Hippocampal formation (tissue), 2 donors: ENCODE measurements at places on chromosomes 4 and X.

GRCh38 chr4:132114885-132115284 lies 1034.2 kb upstream of the PCDH10 start:
- DNase-seq = no peak

DNA sequence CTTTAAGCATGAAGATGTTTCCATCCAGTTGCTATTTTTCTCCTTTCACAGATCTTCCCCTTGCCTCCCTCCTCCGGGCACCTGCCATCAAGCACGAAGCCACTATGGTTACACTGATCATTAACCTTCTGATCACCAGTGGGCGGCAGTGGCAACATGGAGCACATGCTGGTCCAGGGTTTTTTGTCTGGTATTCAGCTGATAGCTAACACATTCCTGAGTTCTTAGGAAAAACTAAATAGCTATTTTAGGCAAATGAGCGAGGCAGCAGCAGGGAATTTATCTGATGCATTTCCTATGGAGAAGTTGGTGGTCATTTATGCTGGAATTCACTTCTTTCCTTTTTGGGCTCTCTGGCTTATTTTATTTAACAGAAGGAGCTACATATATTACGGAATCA lies 22.9 kb downstream of the SHISA3 start:
- no peak for DNase-seq

GRCh38 chr4:54517781-54518444 lies 139.8 kb upstream of the KIT start:
- no peak for DNase-seq

DNA sequence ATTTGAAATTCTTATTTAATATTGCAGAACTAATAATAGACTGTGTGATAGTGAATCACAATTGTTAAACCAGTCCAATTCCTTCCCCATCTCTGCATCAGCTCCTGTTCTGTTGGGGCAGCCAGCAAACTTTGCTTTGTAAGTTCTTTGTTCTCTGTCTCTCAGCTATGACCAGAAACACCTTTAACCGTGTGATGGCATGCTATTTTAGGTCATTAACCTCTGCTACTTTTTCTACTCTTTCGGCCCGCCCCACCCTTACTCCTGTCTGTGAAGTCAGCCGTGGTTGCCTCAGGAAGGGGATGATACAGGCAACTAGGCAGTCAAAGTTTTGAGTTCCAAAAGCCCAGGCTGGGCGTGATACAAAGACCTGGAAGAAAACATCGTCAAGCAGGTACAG lies 51.3 kb upstream of the EGFL6 start:
- no peak for DNase-seq

- no peak for DNase-seq
Measured at GRCh38 chrX:47566841-47567240, 5.8 kb downstream of the ARAF start.

- DNase-seq = no peak
Measured at GRCh38 chr4:4338210-4339001, 48.4 kb downstream of the ZBTB49 start.

DNA sequence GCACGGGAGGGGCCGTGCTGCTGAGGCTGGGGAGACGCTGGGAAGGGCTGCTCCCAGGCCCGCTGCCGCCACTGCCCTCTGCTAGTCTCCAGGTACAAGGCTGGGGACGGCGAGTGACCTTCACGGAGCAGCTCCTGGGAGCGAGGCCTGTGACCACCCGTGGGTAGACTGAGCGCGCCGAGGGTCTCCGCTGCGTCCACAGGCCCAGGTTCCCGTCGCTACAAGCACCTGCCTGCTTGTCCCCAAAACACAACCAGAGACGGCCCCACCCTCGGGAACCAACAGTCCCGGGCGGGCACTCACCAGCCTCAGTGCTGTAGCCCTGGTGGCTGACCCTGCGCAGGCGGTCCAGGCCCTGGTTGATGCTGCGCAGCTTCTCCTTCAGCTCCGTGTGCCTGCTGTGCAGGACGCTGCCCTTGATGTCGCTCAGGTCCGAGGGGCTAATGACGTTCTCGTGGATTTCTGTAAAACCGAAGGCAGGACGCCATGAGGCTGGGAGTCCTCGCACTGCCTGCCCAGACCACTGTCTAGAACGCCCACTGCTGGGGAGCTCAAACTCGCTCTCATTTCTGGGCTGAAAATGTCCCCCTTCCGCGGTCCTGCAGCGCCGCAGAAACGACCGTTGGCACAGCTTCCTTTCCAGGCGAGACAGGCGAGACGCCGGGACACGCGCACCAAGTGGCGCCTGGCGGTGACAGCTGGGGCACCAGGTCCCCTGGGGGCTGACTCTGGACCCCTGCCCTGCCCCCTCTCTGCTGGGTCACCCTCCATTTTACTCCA lies 14.3 kb downstream of the LRPAP1 start:
- no peak for DNase-seq

GRCh38 chr4:22607382-22607781 lies 85.4 kb upstream of the GBA3 start:
- no peak for DNase-seq

- no peak for DNase-seq
Measured at GRCh38 chr4:142095886-142096605, 459.7 kb downstream of the IL15 start.

- DNase-seq = no peak
Measured at GRCh38 chrX:72126048-72126415, 5.7 kb downstream of the RTL5 start.

DNA sequence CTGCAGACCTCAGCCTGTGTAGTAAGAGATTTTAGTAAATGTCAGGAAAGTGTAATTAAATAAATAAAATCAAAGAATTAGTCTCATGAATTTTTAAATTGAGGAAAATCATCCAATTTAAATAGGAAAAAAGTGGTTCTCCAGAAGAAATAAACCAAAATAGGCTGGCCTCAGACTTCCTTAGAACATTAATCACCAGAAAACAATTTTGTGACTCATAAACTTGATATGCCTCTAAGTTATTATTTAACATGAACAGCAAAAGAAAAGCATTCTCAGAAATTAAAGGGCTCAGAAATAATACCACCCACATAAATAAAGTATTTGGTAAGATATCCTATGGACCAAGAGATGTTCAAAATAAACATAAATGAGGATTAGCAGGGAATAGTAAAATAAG lies 14.3 kb downstream of the FAM47B start:
- DNase-seq = no peak

- no peak for DNase-seq
Measured at GRCh38 chrX:108223585-108223984, 132.0 kb downstream of the ATG4A start.

- DNase-seq = no peak
Measured at GRCh38 chr4:78297116-78297800, 240.1 kb downstream of the FRAS1 start.

- no peak for DNase-seq
Measured at GRCh38 chr4:1535926-1536578, 129.8 kb upstream of the NKX1-1 start.

GRCh38 chr4:159227378-159227777 lies 124.5 kb downstream of the RAPGEF2 start:
- no peak for DNase-seq

DNA sequence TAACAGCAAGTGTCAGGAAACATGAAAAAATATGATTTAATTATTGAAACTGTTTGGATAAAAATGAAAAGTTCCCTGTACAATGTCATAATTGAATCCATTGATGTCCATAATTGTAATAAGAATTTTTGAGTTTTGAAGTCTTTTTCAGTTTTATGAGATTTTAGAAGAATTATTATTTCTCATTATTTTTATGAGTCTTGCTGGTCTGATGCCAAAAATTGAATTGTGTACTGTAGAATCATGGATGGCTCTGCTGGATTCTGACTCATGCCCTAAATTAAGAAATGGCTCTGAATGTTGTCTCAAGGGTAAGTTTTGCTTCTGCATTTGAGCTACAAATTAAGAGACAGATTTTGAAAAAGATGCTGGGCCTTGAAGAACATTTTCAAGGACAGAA lies 132.8 kb upstream of the MAP9 start:
- no peak for DNase-seq

DNA sequence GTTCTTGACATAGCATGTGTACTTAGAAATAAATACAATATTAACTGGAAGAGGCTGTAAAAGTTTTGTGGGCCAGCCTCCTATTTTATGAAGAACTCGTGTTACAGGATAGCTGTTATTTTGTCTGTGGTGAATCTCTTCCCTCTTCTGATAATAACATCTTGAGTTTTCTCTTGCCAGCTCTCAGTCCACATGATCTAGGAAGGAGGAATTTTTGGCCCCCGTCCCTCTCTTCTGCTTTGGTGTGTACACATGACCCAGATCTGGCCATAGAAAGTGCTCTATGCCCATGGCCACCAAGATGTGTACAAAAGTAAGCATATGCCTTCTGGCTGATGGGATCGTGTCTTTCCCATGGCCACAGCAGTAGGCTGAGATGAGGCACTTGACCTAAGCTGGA lies 108.0 kb upstream of the LEF1 start:
- DNase-seq = no peak

DNA sequence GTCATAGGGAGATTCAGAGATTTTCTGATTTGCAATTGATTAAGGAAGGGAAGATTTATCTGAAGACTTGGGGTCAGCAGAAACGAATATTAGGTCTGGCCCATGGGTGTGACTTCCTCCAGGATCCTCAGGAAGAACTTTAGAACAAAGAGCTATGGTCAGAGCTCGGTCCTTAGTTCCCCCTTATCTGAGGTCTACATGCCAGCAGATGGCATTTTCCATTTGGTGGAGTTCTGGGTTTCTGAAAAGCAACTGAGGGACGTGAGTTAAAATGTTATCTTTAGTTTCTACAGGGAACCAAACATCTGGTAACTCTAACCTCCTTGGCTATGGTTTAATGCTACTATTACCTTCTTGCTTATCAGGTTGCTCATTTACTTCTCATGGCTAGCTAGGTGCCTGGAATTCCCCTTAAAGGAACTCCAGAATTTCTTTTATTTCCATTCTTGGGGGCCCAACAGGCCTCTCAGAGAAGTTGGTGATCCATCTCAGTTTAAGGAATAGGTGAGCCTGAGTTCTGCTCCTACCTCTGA lies 40.7 kb downstream of the KLF3 start:
- DNase-seq = no peak

DNA sequence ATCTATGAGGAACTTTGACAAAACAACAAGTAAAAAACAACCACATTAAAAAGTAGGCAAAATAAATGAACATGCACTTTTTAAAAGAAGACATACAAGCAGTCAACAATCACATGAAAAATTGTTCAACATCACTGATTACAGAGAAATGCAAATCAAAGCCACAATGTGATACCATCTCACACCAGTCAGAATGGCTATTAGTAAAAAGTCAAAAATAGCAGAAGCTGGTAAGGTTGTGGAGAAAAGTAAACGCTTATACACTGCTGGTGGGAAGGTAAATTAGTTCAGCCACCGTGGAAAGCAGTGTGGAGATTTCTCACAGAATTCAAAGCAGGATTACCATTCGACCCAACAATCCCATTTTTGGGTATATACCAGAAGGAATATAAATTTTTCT lies 17.0 kb upstream of the LNX1 start:
- no peak for DNase-seq
